Activated CD4-positive, alpha-beta memory T cell treated with anti-CD3 and anti-CD28 coated beads, Interleukin-2, amount 10 ng/mL, durations not matched to agents 7 days and 5 days (primary cell): ENCODE measurements at places on chromosomes 7 and 10. TPM values are rescaled to one million over a fixed set of nuclear protein-coding genes. Genes with fewer than 3 reads are reported as not detected.

Gene HTRA1
- total RNA-seq: not detected

Gene SGMS1
- 19.9 TPM for total RNA-seq

Gene LRRTM3
- total RNA-seq: not detected

Gene ADCYAP1R1
- not detected for total RNA-seq

Gene WEE2
- not detected for total RNA-seq

Gene SLC35G1
- total RNA-seq: 3.5 TPM

Gene PTF1A
- not detected for total RNA-seq

Gene PON1
- total RNA-seq: not detected

Gene LARP4B
- 99.0 TPM for total RNA-seq

Gene CHST3
- total RNA-seq: 0.05 TPM

Gene CCT6A
- 105 TPM for total RNA-seq
